Dorsolateral prefrontal cortex (tissue), 122 donors: ENCODE measurements at places on chromosomes 7 and 10.

- no peak for DNase-seq
These were observed 82.0 kb downstream of the AFAP1L2 start for GRCh38 chr10:114322344-114322743.

- DNase-seq, result peak; percentile 37
These were observed 108.4 kb upstream of the ZMIZ1 start for GRCh38 chr10:78960316-78960800.

DNA sequence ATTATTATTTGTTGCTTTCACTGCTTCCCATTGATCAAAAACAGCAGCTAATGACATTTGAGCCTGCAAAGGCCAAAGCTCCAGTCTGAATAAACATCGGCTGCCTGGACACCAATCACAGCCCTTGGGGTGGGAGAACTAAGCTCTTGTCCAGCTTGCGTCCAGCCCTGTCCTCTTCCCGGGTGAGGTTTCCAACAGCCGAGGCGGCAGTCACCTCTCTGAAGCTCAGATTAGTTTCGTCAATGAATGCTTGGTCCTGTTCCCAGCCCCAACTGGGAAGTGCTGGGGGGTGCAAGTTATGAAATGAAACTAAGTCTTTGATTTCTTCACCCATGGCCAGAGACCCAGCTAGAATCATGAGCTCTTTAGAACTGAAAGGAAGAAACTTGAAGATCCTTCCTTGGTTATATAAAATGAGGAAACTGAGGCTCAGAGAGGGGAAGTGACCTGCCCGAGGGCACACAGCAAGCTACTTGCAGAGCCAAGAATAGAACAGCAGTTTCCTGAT, 114.0 kb upstream of the TCF7L2 start:
- no peak for DNase-seq

- no peak for DNase-seq
These were observed 118.5 kb upstream of the CHST15 start for GRCh38 chr10:124211921-124212320.

GRCh38 chr7:150620617-150621371, 11.4 kb downstream of the GIMAP6 start:
- no peak for DNase-seq

DNA sequence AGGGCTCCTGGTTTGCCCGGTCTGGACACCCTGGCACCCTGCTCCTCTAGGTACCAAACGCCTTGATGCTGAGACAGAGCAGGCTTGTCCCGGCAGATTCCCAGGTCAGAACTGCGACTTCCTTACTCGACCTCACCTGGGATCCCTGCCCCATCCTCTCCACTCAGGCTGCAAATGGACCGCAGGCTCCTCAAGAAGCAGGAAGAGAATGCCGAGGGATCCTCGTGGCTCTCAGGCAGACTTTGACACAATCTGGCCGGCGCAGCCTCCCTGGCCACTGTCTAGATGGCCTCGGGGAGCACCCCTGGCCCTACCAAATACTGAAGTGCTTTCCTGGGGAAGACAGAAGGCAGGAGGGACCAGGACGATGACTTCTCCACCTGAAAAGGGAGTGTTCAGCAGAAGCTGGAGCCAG, 421 bp upstream of the NODAL start:
- DNase-seq, result no peak

DNA sequence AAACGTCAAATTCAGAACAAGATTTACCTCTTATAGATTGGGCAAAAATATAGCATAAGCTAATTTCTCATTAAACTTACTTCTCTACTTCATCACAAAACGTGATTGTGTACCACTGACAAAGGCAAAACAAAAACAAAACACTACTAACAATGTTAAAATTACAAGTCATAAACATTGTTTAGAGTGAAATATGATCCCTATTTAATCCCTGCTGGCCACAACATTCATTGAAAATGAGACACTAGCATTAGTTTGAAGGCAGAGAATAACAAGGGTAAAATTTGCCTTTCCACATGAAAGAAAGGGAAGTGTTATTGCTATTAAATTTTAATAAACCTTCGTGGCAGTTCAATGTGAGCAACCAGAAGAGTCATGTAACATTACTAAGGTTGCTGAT, 45.0 kb downstream of the SEMA3A start:
- DNase-seq, result no peak

- no peak for DNase-seq
These were observed 139.3 kb downstream of the GALNT17 start for GRCh38 chr7:71271203-71271602.

- no peak for DNase-seq
These were observed 66.3 kb downstream of the SHOC2 start for GRCh38 chr10:110985497-110986275.

DNA sequence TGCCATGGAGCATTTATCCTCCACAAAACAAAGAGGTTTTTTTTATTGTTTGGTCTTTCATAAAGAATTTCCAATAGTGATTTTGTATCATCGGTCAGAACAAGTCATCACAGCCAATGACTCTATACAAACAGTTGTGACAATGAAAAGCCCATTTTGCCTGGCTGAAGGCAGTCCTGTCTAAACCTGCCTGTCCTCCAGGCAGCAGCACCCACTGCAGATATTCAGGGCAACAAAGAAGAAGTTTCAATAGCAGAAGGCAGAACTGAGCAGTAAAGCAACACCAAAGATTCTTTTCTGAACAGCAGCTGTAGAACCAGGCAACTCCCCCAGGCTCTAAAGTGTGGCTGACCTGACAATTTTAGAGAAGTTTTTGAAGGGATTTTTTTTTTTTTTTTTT, 169.4 kb downstream of the FGFR2 start:
- DNase-seq, result no peak

GRCh38 chr7:101378751-101379174, 16.1 kb downstream of the COL26A1 start:
- no peak for DNase-seq

- peak; percentile 15 for DNase-seq
These were observed 315.5 kb downstream of the RPS24 start for GRCh38 chr10:78349165-78349516.

GRCh38 chr10:22658745-22659410, 55.5 kb downstream of the PIP4K2A start:
- DNase-seq, result no peak
